Stimulated activated CD4-positive, alpha-beta T cell treated with anti-CD3 and anti-CD28 coated beads, Interleukin-1b, Interleukin-23, amount 100 ng/mL, for 1 hour (primary cell): ENCODE measurements at places on chromosomes 13 and 19.

DNA sequence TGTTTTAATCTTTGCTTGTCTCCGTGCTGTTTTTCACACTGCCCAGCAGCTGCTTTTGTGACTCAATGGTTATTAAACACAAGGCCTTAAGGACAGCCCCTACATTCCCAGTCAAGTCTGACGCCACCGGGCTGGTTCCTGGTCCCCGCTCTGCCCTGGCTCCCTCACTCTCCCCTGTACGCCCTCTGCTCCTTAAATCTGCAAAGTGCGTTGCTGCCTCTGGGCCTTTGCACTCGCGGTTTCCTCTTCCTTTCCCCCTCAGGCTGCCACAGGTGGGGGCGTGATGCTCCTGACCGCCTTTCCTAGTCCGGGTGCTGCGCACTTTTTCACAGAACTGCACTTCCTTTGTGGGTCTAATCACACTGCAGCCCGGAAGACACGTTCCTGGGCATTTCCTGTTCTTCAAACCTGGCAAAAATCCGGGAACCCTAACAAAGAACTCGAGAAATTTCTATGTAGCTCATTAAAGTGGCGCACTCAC is 25.6 kb downstream of the NOSIP start:
- DNase-seq: no peak

GRCh38 chr19:4425537-4425936 is 23.1 kb downstream of the CHAF1A start:
- no peak for DNase-seq

DNA sequence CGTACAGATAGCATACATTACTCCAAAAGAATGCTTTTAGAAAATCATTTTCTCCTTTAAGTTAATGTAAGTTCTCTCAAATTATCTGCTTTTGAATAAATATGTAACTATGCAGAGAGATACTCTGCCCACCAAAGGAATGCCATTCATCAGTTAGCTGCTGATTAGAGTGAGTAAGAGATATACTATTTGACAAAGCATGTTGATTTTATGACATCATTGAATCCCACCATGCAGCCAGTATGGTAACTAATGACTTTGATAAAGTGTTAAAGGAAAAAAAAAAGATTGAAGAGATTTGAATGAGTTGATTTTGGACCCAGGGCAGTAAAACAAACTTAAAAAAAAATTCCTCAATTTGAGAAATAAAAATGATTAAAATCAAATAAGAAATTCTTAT is 521.5 kb downstream of the SLITRK6 start:
- DNase-seq: no peak

DNA sequence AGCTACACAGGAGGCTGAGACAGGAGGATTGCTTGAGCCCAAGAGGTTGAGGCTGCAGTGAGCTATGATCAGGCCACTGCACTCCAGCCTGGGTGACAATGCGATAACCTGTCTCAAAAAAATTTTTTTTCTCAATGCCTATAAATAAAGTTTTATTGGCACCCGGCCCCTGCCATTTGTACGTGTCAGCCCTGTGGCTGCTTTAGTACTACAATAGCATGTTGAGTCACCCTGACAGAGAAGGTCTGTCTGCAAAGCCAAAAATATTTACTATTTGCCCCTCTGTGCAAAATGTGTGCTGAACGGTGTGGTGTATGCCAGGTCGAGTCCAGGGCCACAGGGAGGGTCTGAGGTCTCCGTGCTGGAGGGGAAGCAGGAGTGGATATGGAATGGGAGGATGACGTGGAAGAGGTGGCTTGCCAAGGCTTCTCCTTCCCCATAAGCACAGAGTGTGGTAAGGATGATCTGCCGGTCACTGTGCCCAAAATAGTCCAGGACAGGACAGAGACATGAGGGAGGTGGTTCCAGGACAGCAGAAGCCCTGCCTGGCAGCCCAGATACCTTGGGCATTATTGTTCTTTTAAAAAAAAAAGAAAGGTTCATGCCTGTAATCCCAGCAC is 10.0 kb downstream of the NMRK2 start:
- DNase-seq: no peak

DNA sequence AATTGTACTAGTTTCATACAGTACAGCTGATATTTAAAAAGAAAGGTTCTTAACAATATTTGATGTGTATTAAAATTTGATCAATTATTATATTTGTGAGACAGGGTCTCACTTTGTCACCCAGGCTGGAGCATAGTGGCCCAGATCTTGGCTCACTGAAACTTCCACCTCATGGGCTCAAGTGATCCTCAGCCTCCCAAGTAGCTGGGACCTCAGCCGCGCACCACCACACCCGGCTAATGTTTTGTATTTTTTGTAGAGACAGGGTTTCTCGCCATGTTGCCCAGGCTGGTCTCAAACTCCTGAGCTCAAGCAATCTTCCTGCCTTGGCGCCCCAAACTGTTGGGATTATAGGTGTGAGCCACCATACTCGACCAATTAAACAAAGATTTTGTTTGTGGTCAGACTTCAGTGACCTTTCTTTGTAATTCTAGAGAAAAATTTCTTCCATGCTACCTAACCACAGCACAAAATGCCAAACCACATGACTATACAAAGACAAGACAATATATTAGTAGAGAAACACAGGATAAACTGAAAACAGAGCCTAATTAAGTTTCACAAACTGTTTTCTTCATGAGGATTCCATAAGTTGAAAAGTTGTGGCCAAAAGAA is 59.6 kb downstream of the RBM26 start:
- no peak for DNase-seq

GRCh38 chr19:14412324-14412995 is 6.7 kb downstream of the DDX39A start:
- DNase-seq: no peak

GRCh38 chr13:26758496-26759157 is 2.0 kb downstream of the GPR12 start:
- DNase-seq: no peak

DNA sequence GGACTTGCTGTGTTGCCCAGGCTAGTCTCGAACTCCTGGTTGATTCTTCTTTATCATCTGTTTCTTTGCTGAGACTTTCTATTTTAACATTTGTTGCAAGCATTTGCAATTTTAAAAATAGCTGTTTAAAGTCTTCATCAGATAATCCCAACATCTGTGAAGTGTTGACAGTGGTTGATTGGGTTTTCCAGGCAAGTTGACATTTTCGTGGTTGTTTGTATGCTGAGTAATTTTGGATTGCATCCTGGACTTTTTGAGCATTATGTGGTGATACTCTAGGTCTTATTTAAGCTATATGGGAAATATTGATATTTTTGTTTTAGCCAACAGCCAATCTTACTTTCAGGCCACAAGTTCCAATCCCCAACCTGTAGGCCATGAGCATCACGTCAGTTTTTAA is 25.1 kb downstream of the AP1M1 start:
- no peak for DNase-seq

DNA sequence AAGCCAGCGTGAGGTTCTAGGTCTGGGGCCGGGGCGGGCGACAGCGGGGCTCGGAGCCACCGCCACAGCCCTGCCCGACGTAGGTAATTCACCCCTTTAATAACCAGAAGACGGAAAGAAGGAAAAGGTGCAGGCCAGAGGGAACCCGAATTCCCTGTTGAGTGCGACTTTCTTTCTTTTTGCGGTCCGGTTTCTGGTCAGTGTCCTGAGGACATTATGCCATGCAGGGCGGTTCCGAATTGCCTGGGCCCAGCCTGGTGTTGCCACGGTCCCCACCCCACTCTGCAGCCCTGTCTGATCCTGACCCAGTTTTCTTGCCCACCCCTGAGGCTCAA is 18.4 kb upstream of the TFDP1 start:
- no peak for DNase-seq

GRCh38 chr13:67650471-67650870 is 420.3 kb upstream of the PCDH9 start:
- no peak for DNase-seq

GRCh38 chr13:112065867-112066623 is 904 bp upstream of the SOX1 start:
- no peak for DNase-seq

DNA sequence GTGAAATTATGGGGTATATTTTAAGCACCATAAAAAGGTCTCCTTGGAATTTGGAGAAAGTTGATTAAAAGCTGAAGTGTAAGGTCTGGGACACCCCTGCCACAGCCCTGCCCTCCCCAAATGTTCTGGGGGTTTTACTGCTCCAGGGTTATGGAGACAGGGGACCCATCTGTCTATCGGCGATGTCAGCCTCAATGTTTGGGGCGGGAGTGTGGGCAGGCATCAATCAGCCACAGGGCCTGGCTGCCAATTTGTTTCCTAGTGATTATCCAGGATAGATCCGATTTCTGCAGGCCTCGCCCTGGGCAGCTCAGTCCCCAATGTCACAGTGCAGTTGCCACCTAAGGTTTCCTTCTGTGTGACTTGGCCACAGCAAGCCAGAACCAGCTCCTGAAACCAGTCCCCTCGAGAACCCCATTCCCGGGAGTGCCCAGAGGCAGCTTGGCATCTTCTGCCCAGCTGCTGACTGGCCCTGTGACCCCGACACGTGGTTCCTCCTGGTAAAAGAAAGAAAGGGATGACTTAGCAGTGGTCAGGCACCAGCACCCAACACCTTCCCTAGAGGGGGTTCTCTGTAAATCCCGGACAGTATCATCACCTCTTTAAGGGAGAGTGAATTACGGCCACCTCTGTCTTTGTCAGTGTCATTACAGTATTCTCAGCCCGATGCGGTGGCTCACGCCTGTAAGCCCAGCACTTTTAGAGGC is 41.6 kb downstream of the MYO9B start:
- DNase-seq: no peak

- DNase-seq: no peak
Measured at GRCh38 chr13:63129995-63130394, 1714.3 kb upstream of the PCDH20 start.

DNA sequence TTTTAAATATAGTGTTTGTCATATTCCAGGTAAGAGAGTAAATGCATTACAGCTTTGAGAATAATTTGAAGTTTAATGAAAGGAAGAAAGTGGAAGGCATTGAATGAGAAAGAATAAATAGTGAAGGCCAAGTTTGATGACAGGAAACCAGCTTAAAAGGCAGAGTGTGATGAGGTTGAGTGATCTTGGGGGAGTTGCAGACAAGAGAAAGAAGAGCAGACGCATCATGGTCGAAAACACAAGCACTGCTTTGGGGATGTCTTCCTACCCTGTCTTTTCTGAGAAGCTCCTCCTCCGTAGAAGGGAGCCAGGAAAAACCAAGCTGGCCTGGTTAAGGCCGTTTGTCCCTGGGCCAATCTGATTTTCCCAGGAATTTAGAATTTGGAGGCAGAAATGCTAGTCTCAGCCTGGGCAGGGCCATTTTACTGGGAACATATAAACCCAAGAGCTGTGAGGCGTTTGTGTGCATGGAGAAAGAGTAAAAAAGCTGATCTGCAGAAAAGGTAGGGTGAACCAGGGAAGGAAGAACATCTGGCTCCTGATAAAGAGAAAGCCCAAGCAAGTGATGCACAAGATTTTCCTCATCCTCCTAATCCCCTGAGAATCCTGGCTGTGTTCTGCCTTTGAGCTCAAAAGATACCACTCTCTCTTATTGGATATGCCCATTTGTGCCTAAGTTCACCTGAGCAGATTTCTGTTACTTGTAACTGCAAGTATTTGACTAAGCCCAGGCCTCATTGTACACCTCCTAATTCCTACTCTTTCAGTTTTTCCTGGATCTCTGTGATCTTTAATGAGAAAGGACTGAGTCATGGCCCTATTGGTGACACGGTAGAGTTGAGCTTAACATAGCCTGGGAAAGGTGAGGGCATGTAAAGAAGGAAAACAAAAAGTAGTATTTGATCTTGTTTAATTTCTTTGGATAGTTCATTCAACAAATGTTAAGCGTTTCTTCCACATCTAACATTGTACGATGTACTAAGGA is 80.0 kb downstream of the WDFY2 start:
- no peak for DNase-seq

DNA sequence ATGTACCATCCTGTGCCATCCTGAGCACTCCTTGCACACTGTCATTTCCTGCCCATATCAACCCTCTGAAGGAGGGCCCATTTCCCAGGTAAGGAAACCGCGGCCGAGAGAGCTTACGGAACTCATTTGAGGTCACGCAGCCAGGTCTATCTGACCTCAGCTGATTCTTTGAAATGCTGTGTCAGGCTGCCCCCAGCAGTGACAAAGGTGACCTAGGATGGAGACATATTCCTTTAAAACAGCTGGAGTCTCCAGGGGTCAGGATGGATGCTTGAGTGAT is 42.2 kb upstream of the VSTM2B start:
- no peak for DNase-seq
